Anterior cingulate cortex (tissue), 58 donors: ENCODE measurements at places on chromosomes 11 and 22.

DNA sequence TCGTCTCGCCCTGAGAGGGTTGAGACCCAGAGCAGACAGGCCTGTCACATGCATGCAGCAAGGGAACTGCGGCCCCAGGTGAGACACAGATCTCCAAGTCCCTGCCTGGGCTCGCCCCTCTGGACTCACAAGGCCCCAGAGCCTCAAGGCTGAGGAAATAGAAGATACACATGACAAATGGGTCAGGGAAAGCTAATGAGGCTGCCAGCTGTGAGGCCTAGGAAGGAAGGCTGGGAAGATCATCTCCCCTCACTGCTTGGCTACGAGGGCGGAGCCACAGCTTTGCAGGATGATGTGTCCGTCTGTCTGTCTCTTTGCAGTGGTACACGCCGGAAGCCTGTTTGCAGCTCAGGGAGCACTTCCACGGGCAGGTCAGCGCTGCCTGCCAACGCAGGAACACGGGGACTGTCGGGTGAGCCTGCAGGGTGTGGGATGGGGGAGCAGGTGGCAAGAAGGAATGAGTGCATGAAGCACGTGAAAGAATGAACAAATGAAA lies 4.5 kb downstream of the RAB36 start:
- DNase-seq = no peak

GRCh38 chr11:113160808-113161124 lies 153.6 kb upstream of the TTC12 start:
- DNase-seq = no peak

DNA sequence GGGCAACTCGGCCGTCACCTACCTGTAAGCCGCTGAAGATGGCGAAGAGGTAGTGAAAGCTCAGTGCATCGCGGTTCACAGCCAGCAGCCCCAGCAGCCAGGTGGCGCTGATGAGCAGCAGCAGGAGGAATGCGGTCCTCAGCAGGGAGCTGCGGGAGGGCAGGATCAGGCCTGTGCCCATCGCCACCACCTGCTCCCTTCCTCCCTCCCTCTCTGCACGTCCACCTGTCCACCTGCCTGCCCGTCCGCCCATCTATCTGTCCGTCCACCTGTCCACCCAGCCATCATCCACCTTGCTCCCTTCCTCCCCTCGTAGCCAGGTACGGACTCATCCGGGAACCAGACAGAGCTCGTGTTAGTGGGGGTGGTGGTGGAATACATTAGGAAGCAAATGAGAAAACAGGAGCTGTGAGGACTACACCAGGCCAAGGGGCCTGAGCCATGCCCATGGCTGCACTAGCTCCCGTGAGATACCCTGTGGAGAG lies 32.2 kb downstream of the TRMU start:
- no peak for DNase-seq

DNA sequence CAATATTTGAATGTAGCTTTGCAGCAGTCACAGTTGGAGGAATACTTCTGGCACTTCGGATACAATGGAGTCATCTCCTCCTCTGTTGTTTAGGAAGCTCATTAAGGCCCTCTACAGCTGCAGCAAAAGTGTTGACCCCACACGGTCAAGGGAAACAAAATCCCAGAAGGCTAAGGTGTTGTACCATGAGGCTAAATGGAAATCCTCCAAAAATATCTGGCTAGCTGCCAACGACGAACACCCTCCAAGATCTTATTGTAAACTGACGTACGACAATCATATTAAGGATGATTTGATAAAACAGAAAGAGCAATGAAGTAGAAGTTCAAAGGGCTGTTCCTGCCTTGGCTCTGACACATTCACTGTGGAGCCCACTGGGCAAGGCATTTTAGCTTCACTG lies 4.0 kb downstream of the POGLUT3 start:
- DNase-seq = no peak

- DNase-seq = no peak
Measured at GRCh38 chr11:3016861-3017260, 24.7 kb upstream of the NAP1L4 start.

DNA sequence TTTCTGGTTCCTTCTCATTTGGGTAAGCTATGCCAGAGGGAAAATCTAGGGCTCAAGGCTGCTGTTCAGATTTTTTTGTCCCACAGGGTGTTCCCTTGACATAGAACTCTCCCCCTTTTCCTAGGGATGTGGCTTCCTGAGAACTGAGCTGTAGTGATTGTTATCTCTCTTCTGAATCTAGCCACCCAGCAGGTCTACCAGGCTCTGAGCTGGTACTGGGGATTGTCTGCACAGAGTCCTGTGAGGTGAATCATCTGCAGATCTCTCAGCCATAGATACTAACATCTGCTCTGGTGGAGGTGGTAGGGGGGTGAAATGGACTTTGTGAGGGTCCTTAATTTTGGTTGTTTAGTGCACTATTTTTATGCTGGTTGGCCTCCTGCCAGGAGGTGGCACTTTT lies 167.3 kb upstream of the PGR start:
- no peak for DNase-seq

DNA sequence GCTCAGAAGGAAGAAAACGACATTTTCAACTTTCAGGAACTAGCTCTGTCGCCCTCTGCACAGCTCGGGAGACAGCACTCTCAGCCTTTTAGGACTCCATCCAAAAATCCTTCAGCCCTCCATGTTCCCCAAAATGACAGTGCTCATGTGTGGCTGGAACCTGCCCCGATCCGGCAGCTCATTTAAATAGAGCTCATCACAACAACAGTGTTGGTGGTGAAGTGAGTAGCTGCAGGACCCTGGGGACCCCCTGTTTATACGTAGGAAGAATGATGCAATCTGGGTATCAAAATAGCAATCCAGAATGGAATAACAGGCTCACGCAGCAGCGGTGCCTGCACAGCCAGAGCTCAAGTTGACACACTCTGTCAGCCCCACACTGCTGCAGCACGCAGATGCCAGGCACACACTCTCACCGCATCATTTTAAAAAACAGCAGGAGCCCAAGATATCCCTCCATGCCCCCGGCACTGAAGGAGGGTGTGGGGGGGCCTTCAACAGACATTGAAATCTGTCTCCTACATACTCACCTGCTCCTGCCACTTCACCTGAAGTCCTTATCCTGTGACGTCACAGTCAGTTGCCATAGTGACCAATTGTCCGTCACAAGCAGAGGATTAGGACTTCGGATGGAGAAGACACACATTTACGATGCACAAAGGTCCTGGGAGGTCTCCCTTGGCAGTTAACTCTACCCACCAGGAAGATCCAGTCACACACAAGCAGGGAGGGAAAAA lies 24.0 kb downstream of the TRIM66 start:
- DNase-seq = no peak

DNA sequence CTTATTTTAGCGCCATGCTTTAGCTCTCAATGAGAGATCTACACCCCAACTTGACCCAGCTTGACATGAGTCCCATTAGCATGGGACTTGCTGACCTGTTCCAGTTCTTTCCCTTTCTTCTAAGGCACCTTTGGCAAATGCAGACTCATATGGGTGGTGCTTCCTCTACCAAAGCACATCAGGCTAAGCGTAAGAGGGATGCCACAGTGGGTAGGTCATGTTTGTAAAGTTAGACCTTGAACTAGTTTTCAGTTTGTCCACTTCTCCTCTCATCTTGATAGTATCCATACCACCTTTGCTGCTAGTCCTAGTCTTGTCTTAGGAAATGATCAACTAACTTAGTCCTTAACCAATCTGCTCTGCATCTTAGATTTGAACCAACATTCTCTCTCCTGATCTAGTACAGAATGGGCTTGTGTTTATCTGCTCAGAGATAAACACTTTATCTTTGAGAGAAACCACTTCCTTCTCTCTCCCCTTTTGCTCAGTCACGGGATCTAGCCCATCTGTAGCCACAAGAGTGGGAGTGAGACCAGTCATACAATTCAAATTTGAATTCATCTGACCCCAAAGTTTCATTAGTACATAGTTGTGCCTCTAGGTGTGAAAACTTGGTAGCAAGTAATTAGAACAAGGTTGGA lies 72.1 kb upstream of the CD44 start:
- no peak for DNase-seq
